ENCODE measurements at places on chromosomes 7 and 10. TPM values are rescaled to one million over a fixed set of nuclear protein-coding genes. Genes with fewer than 3 reads are reported as not detected.

DNA sequence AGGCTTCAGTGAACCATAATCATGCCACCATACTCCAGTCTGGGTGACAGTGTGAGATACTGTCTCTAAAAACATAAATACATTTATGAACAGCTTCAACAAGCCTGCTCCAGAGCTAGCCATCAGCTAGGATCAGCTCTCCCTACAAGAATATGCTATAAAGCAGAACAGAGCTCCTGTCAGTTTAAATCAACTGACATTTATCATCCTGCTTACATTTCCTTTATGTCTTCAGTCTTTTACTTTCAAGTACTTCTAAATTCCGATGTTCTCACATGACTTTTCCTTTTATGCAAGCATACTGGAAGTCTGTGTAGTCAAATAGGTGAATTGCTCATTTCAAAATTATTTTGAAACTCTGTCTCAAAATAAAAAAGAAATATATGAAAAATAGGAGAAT, 64.6 kb downstream of the COA1 start:
- no peak for DNase-seq

DNA sequence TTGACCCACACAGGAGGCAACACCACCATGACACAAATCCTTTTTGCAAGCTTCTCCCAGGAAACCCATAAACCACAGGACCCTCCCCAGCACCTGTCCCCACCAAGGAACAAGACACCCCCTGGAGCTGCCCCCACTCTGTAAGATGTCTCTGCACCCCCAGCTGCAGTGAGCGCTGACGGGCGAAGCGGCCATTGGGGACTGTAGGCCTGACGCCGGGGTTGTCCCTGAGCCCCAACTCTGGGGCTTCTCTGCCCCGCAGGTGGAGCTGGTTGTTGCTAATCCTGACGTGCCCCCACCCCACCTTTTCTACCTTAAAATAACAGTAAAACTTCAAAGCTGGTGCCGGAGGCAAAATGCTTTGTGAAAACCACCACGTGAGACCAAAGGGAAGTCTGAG, 94.7 kb upstream of the PPP2R2D start:
- DNase-seq = peak; percentile 11

GRCh38 chr7:100914208-100914878, 18.7 kb upstream of the ACHE start:
- DNase-seq = no peak

GRCh38 chr7:43443381-43443780, 139.5 kb upstream of the STK17A start:
- no peak for DNase-seq

ASB13 gene
- 5.4 TPM for total RNA-seq

SLC18A3 gene
- not detected for total RNA-seq

- DNase-seq = no peak
Measured at GRCh38 chr10:77907900-77908717, 18.4 kb downstream of the DLG5 start.

CLCN1 gene
- total RNA-seq = 0.10 TPM

Data from activated CD4-positive, alpha-beta memory T cell treated with anti-CD3 and anti-CD28 coated beads, Interleukin-2, amount 10 ng/mL, durations not matched to agents 7 days and 5 days (primary cell).